GF-D8 (cell line): ENCODE measurements at places on chromosomes 16 and 17.

- DNase-seq, result no peak
These were observed 28.7 kb downstream of the C16orf54 start for GRCh38 chr16:29717113-29717512.

DNA sequence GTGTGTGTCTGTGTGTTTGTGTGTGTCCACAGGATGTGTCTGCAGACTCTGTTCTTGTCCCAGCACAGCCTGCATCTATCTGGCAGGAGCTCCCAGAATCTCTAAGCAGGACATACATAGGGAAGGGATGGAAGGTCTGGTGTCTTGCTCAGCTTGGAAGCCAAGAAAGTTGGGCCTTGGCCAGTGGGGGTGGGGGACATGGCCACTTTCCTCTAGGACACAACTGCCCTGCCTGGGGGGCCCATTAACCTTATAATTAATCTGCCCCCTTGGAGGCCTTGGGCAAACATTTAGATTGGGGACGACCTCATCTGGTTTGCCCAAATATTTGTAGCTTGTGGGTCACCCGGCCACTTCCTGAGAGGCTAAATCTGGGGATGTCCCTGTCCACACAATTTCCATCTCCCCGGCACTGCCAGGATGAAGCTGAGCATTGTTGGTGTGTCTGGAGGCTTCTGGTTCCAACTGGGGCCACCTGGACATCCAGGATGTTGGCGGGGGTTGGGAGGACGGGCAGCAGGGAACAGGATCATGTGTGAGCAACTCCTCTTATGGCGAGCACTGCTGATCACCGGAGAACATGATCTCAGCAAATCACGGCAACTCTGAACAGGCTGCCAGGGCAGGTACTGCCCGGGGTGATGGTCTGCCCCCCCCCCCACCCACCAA, 17.2 kb upstream of the FOXF1 start:
- no peak for DNase-seq

- no peak for DNase-seq
These were observed 282.0 kb downstream of the BCAS3 start for GRCh38 chr17:60959696-60960095.

DNA sequence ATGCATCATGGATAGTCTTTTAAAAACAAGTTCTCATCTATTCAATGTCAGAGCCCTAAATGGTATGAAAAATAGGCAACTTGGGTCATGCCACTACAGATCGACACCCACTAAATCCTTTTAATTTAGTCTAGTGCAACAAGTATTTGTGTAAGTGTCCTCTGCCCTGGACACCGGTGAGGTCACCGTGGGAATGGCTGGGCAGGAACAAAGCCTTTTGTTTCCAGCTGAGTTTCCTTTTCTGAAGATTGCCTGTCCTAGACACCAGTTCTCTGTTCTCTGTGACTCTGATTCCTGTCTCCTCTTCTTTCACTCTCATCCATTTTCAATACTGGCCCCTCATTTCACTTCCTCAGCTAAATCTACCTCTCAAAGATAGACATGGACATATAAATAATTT, 446.5 kb downstream of the MAF start:
- DNase-seq, result no peak

DNA sequence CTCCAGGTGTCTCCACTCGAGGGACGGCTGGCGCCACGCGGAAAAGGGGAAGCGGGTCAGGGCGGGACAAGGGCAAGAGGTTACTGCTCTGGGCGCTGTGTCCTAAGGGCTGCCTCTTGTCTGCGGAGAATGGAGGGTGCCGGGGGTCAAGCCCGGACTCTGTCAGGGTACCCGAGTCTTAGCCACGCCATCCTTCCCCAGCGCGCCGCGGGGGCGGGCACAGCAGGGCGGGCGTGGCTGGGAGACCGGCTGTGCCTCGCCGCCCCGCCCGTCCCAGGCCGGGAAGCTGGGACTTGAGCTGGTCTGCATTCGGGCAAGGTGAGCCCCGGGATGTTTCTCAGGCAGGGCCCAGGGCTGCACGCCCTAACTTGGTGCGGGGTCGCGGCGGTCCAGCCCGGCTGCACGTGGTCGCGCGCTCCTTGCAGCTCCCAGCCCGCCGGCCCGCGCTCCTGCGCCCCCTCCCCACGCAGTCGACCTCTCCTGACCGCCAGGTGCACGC, 6.2 kb upstream of the ACTG1 start:
- no peak for DNase-seq
